Progenitor cell of endocrine pancreas (in vitro differentiated cells): ENCODE measurements at places on chromosomes 11 and 22. TPM values are rescaled to one million over a fixed set of nuclear protein-coding genes. Genes with fewer than 3 reads are reported as not detected.

GRIA4 gene
- 1.3 and 1.8 TPM in 2 replicates for total RNA-seq

ROBO4 gene
- total RNA-seq = not detected in 2 replicates

OR52K1 gene
- total RNA-seq = not detected in 2 replicates

SCUBE2 gene
- 1.2 and 1.4 TPM in 2 replicates for total RNA-seq

PHOX2A gene
- not detected in 2 replicates for total RNA-seq

ROM1 gene
- total RNA-seq = 0.62 and 0.86 TPM in 2 replicates

KCNQ1OT1 gene
- 18.0 and 18.7 TPM in 2 replicates for total RNA-seq

AGBL2 gene
- total RNA-seq = 6.1 and 8.2 TPM in 2 replicates

CDC42EP1 gene
- total RNA-seq = 52.6 TPM in 2 replicates

ABCG4 gene
- 0.53 and 0.78 TPM in 2 replicates for total RNA-seq

- no peak for DNase-seq
Measured at GRCh38 chr11:125315079-125315740, 150.7 kb downstream of the PKNOX2 start.

GRCh38 chr11:73551677-73552076 is 46.2 kb downstream of the FAM168A start:
- no peak for DNase-seq

DNA sequence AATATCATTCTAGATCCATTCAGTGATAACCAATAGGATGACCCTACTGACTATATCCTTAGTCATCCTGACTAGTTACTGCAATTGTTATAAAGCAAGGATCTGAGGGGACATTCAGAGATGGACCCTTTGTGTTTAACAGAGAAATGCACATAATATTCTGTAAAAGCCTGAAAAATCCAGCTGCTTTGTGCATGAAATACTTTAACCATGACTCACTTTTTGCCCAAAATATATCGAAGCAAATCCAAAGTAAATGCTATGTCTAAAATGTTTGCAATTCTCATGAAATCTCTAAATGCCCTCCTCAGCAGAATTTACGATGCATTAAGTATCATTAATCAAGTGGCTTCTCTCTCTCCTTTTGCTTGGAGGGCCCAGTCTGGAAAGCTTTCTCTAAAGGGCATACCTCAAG is 178.8 kb upstream of the MTMR2 start:
- no peak for DNase-seq

- DNase-seq = no peak
Measured at GRCh38 chr22:33405194-33405593, 347.0 kb upstream of the SYN3 start.

GRCh38 chr22:35434061-35434710 is 34.2 kb downstream of the MCM5 start:
- DNase-seq = no peak

- no peak for DNase-seq
Measured at GRCh38 chr11:8717876-8718753, 35.5 kb downstream of the RPL27A start.

- no peak for DNase-seq
Measured at GRCh38 chr11:35011389-35011788, 95.0 kb downstream of the PDHX start.

- no peak for DNase-seq
Measured at GRCh38 chr11:75949023-75949672, 134.1 kb downstream of the UVRAG start.

DNA sequence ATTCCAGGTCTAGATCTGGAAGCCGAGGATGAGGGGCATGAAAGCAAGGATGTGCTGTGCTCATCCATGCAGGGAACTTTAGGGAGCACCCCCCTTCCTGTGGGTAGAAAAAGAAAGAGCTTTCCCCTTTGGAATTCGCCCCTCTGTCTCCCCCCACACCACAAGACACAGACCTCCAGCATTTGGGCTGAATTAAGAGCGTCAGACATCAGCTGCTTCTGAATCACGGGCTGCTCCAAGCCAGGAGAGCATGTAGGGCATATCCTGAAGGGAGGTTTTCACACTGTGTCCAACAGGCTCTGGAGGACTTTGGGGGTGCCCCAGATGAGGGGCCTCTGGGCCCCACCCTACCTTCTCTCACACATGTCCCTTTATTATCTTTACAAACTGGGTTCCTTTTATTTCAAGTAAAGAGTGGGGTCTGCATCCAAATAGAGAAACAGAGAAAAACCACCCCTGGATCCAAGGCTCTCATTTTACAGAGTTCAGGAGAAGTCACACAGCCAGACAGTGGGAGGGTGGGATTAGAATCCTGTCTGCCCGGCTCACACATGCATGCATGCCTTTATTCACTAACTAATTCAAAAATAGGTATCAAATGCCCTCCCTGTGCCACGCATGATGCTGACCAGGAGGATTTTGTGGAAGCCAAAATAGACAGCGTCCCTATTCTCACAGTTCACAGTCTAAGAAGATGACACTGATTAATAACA is 52.8 kb downstream of the LRRC32 start:
- DNase-seq = no peak

- peak; percentile 77 for DNase-seq
Measured at GRCh38 chr11:69637941-69638871, 2.8 kb upstream of the CCND1 start.

DNA sequence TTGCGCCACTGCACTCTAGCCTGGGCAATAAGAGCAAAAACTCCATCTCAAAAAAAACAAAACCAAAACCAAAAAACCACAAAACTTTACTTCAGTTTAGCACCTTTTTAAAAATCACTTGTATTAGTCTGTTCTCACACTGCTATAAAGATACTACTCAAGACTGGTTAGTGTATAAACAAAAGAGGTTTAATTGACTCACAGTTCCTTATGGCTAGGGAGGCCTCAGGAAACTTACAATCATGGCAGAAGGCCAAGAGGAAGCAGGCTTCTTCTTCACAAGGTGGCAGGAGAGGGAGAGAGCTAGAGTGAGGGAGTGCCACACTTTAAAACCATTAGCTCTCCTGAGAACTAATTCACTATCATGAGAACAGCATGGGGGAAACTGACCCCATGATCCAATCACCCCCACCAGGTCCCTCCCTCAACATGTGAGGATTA is 261.3 kb downstream of the TMEM135 start:
- DNase-seq = no peak

- DNase-seq = no peak
Measured at GRCh38 chr11:68382358-68382998, 70.1 kb downstream of the LRP5 start.

DNA sequence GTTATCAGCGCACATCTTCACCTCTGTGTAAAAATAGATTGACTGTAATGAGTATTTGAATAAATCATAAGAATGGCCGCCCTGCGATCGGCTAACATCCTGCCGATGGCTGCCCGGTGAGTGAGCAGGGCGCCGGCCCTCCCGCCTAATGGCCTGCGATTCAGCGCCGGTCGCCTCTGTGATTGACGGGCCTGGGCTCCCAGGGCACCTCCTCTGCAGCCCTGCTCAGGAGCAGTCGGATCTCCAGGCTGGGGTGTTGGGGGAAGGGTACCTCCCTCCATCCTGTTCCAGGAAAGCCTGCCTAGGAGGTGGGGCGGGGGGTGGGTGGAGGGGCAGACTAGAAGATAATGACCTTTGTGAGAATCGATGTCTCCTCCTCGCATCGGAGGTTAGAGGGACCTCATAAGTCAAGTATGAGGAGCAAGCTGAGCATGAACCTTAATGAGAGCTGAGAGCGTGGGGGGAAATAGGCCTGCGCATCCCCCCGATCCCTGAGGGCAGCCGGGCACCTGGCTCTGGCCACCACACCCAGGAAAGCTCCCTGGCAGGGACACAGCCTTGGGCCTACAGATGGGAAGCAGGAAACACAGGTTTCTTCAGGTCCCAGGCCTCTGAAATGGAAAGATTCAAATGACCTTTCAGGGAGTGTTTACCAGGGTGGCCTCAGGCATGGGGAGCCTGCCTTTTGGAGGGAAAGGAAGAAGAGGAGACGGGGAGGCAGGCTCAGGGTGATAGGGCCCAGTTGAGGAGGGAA is 71.7 kb downstream of the PKNOX2 start:
- no peak for DNase-seq

GRCh38 chr22:47380692-47381091 is 618.2 kb downstream of the TBC1D22A start:
- DNase-seq = no peak

DNA sequence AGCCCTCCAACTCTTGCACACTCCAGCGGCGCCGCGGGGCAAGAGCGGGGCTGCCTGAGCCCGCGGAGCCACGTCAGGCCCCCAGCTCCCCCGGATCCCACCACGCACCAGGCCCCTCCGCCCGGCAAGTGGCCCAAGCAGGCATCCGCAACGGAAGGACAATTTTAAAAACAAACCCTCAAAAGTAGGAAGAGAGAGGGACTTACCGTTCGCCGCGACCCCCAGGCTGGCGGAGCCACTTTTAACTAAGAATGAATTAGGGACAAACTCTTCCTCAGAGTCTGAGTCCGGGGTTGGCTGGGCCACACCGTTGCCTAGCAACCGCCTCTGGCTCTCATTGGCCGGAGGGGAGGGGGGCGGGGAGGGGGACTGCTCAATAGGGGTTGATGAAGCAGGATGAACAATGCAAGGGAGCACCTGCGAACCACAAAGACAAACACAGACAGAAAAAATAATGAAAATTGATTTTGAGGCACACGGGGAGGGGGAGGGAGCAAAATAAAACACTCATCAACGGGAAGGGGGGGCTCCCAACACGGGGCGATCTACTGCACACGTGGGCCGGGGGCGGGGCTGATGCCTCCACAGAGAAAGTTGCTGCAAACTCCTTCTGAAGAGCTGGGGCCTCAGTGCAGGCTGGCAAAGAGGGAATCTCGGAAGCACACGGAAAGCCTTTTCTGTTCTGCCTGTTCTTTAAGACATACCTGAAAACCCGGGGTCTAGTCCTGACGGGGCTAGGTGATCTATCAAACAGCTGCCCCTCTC is 387.5 kb upstream of the NARS2 start:
- peak; percentile 61 for DNase-seq

- DNase-seq = no peak
Measured at GRCh38 chr22:47564651-47565434, 802.4 kb downstream of the TBC1D22A start.

DNA sequence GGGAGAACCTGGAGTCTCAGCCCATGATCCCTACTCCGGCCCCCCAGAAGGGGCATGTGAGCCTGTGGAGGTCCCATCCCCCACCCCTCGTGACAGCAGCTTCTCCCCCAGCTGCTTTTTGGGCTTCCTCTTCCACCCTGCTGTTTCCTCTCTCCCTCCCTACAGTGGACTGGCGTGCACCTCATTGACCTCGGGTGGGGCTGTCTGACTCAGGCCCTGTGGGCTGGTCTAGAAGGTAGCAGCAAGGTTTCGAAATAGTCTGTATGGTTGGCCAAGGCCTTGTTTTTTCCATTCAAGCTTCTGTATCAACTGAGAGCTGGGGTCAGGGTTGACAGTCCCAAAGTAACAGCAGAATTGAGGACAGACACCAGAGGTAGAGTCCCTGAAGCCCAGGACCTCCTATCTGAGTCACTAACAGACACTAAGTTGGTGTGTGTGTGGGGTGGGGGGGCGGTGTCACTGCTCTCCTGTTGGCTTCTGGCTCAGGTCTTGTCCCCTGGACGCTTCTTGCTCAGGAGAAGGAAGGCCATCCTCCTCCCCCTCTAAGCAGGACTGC is 7.7 kb downstream of the SLC37A2 start:
- no peak for DNase-seq

GRCh38 chr11:6587360-6587953 is 16.0 kb downstream of the RRP8 start:
- no peak for DNase-seq

DNA sequence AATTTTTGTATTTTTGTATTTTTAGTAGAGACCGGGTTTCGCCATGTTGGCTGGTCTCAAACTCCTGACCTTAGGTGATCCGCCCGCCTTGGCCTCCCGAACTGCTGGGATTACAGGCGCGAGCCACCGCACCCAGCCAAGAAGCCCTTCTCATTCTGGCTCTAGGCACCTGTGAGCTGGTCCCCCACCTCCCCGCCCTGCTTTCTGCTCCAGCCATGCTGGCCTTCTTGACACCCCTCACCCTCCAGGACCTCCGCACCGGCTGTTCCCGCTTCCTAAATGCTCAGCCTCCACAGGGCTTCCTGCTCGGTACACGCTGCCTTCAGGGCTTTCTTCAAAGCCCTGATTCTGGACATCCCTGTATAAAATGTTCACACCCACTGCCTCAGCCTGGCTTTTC is 5.5 kb upstream of the FXYD2 start:
- DNase-seq = no peak

GRCh38 chr11:65806979-65807378 is 20.1 kb downstream of the OVOL1 start:
- DNase-seq = no peak

- DNase-seq = no peak
Measured at GRCh38 chr11:36605221-36606216, 7.5 kb upstream of the RAG2 start.

- no peak for DNase-seq
Measured at GRCh38 chr11:45794169-45794568, 10.8 kb upstream of the SLC35C1 start.

DNA sequence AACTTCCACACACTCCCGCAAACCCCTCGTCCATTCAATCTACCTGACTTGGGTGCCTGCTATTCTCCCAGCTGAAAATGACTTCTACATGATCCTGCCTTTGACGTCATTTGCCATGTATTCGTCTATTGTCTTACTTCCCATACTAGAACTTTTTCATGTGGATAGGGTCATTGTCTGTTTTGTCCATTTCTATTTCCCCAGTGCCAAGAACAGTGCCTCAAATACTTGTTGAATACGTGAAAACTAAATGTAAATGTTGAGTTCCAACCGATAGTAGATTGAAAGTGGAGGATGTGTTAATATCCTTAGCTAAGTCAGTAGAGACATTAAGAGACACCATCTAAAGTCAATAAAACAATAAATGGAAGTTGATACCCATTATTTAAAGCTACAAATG is 935 bp downstream of the TRIM68 start:
- no peak for DNase-seq

DNA sequence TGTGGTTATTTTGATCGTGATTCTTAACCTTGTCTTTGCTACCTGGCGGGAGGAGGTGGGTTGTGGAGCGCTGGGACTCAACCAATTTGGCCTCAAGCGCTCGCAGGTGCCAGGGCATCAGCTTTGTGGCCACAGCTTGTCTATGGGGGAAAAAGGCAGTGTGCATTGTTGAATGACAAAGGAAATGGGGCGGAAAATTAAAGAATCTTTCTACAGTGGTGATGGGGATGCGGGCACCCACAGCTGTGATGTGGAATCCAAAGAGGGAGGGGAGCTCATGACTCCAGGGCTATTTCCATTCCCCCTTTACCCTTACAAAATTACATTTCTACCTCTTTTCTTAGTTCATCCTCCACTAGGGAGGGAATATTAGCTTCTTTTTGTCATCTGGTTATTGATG is 1.1 kb downstream of the SLC6A5 start:
- no peak for DNase-seq

- no peak for DNase-seq
Measured at GRCh38 chr11:105705786-105706530, 96.1 kb downstream of the GRIA4 start.
